CD4-positive, alpha-beta T cell treated with Interleukin-6 at 100 ng/mL for 8 hours (primary cell): ENCODE measurements at places on chromosomes 7 and 10.

GRCh38 chr7:66804001-66804400 is 63.5 kb downstream of the RABGEF1 start:
- DNase-seq: no peak

GRCh38 chr10:128642502-128642901 is 516.3 kb upstream of the MKI67 start:
- DNase-seq: no peak

DNA sequence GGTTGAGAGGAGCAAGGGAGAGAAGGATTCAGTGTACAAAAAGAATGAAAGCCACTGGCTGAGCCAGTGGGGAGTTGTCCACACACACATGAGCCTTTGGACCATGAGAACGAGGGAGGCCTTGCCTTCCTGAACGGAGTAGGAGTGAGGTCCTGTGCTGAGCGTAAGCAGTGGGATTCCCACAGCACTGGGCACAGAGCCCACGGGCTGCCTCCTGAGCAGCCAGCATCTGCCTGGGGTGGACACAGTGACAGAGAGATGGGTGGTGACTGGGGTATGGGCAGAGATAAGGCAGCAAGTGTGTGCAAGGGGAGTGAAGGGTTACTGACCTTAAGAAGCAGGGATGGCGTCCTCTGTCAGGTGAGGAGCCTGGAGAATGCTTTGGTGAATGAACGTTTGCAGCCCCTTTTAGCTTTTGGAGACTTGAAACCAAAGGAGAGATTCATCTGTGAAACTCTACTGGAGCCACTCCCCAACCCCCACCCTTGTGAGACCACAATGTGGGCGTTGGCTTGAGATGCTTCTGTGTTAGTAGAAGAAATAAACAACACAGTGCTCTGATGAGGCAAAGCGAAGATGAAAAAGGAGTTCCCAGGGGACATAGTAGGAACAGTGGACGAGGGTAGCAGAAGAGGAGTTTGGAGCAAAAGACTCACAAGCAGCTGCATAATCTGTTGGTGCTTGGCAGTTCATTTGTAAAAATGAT is 56.5 kb downstream of the FIGNL1 start:
- DNase-seq: peak; percentile 52

DNA sequence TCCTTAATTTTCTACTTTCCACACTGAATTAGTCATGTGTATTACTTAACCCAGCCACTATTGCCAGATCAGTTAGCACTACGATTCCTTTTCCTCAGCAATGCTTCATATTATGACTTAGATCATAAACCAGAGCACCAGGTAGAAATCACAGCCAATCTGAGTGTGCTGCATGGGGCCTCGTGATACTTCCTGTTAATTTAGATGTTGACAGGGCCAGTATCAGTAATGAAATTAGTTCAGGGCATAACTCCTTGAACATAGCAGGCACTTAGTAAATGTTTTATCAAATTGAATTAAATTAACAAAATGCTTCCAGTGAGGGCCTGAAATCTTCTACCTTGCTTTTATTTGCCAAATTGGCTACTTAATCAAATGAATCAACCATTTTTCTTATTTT is 169.3 kb upstream of the LRGUK start:
- DNase-seq: no peak

GRCh38 chr10:6618340-6618739 is 38.3 kb upstream of the PRKCQ start:
- DNase-seq: no peak

DNA sequence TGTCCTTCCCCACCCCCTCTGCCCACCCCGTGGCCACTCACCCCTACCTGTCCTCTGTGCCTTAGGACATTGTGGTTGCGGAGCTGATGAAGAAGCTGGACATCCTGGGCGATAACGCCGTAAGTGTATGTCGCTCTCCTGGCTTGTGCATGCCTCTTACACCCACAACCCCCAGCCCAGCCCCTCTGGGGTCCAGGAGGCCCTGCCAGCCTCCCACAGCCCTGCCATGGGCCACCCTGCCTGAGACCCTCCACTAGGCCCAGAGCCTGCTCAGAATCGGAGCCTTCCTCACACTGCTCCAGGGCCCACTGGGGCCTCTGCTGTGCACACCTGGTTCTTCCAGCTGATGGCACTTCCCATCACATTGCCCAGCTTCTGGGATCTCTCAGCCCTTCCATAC is 36.8 kb upstream of the DPYSL4 start:
- DNase-seq: no peak

- DNase-seq: peak; percentile 52
Observed at GRCh38 chr7:106176414-106177299, 64.5 kb upstream of the SYPL1 start.

DNA sequence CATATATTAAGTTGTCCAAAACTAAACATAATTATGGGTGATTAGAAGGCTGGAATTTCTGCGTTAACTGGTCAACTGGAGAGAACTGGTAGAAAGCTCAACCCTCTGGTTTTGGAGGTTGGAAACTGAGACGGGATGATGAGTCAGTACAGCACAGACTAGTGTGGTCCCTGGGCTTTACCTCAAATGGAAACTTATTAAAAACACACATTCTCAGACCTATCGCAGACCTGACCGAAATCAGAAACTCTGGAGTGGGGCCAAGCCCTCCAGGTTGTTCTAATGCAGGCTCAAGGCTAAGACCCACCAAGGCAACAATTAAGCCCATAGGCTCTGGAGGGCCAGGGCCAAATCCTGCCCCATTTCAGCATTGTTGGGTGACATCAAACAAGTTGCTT is 136.9 kb downstream of the KCNMA1 start:
- no peak for DNase-seq

DNA sequence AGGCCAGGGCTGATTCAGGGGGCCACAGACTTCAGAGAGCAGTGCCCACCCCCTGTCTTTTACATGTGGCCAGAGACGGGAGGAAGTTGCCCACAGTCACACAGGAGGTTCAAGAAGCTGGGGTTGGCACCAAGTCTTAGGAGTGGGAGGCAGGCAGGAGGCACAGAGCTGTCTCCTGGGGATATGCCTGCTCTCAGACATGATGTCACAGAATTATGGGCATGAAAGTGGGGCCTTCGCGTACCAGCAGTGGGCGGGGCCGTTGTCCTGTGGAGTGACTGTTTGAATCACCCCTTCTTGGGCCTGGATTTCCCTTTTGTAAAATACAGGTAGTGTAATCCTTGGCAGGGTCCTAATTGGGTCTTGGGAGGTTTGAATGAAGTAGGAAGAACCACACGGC is 81.2 kb upstream of the PPIF start:
- DNase-seq: no peak

GRCh38 chr10:3874990-3875841 is 90.2 kb upstream of the KLF6 start:
- DNase-seq: peak; percentile 55

- DNase-seq: no peak
Observed at GRCh38 chr7:42103456-42103855, 133.6 kb downstream of the GLI3 start.

GRCh38 chr7:149266451-149266850 is 4.5 kb downstream of the ZNF783 start:
- no peak for DNase-seq

GRCh38 chr7:28328822-28329660 is 83.3 kb upstream of the CREB5 start:
- DNase-seq: no peak
